Stimulated activated CD4-positive, alpha-beta T cell treated with anti-CD3 and anti-CD28 coated beads, Interleukin-4, amount 100 ng/mL, for 48 hours (primary cell): ENCODE measurements at places on chromosomes 3 and 15.

- no peak for DNase-seq
Observed at GRCh38 chr3:52097851-52098507, 41.6 kb upstream of the DUSP7 start.

DNA sequence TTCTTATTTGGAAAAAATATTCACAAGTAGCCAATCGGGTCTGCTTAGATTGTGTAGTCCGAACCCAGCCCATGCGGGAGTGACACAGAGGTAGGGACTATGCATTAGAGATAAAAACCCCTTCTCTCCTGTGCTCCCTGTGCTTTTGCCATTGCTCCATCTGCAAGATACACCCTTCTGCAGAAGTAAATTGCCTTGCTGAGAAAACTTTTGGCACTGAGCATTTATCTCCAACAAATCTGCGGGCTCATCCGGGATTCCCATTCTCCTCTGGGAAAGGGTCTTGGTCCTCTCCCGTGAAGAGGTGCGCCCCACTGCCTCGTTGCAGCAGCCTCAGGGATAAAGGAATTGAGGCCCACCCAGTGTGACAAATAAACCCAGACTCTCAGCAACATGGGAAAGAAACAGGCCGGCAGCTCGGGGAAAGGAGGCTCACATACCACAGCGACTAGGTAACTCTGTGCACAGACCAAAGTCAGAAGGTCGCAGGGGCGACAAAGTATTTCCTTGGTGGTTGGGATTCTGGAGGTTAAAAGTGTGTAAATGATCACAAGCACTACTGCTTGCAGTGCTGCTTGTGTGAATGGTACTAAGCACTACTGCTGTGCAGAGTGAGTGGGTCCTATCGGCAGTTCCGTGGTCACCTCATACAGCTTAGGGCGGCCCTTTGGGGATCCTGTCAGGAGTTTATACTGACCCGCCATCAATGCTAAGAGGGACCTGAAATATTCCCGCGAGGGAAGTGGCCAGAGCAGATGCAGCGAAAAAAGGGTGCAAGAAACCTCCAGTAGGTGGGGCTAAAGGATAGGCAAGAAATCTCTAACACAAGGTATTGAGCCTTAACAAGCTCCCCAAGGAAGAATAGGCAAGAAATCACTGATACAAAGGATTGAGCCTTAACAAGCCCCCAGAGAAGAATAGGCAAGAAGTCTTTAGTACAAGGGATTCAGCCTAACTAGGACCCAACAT, 54.3 kb downstream of the GSK3B start:
- no peak for DNase-seq

DNA sequence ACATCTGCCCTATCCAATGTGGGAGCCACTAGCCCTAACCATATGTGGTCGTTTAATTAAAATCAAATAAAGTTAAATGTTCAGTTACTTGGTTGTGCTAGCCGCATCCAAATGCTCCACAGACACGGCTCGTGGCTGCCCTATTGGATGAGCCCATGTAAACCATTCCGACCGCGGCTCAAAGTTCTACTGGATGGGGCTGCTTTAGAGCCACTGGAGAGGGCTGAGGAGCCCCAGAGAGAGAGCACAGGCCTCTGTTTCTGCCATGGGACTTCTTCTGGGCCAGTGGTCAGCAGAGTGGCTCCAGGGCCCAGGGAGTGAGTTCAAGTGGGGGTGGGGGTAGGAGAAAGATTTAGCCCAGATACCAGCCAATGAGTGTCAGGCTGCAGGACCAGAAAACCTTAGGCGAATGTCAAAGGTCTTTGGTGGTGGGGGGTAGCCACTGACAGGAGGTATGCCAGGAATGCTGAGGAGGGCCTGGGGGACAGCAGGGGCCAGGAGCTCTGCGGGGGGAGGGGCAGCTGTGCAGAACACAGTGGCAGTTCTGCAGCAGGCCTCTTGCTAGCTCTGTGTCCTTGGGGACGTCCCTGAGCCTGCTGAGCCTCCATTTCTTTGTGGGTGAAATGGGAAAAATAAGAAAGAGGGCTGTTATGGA, 30.1 kb downstream of the SPSB4 start:
- DNase-seq, result no peak

GRCh38 chr3:189839576-189839975, 208.4 kb downstream of the TP63 start:
- no peak for DNase-seq

GRCh38 chr15:36887214-36887961, 213.0 kb downstream of the MEIS2 start:
- DNase-seq, result no peak

GRCh38 chr3:89216016-89216739, 108.8 kb downstream of the EPHA3 start:
- no peak for DNase-seq

DNA sequence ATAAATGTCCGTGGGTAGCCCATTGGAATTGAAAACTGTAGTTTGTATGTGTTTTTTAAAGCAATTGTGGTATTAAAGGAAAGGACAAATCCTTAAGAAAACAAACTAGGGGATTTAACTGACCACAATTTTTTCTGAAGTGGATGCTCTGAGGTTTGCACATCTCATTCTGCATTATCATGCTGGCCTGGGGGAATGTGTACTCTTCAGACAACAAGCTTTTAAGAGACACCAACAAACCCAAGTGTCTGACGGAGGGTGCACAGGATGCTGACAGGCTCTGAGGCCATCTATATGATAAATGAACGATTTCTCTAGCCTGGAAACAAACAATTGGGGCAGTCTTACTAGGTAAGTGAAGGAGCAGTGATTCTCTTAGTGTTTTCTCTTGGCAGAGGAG, 9.1 kb downstream of the LINS1 start:
- DNase-seq, result no peak
